ENCODE measurements at places on chromosomes 6 and 20.

- DNase-seq: no peak
Measured at GRCh38 chr6:41451039-41451438, 95.1 kb upstream of the FOXP4 start.

- DNase-seq: no peak
Measured at GRCh38 chr6:84551797-84552196, 212.6 kb downstream of the TBX18 start.

GRCh38 chr6:157710604-157711003 lies 112.4 kb upstream of the SNX9 start:
- no peak for DNase-seq

DNA sequence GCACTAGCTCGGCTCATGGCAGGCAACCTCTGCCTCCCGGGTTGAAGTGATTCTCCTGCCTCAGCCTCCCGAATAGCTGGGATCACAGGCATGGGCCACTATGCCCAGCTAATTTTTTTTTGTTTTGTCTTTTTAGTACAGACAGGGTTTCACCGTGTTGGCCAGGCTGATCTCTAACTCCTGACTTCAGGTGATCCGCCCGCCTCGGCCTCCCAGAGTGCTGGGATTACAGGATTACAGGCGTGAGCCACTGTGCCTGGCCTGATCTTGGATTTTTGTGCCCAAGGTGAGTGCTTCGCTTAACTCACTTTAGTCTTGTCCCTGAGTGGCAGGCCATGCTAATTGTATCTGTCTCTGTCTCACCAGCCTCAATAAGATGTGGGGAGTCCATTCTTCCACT lies 78.6 kb downstream of the KCNB1 start:
- DNase-seq: no peak

GRCh38 chr6:12414096-12414675 lies 124.0 kb downstream of the EDN1 start:
- DNase-seq: no peak

DNA sequence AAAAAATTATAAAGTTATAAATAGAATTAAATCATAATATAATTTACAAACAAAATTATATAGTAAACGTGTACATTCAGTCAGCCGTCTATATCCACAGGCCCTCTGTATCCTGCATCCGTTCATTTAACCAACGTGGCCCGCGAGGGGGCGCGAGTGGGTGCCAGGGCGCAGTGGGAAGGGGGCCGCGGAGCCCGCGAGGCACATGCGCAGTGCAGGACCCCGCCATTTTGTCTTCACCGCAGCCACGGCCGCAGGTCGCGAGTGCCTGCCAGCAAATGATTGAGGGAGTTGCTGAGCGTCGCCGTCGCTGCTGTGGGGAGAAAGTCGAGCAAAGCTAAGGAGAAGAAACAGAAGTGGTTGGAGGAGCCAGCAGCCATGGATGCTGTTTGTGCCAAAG lies 53.4 kb upstream of the ECI2 start:
- no peak for DNase-seq

GRCh38 chr6:100565439-100566104 lies 100.9 kb upstream of the SIM1 start:
- DNase-seq: no peak

- DNase-seq: no peak
Measured at GRCh38 chr6:33206864-33207551, 1.3 kb upstream of the RING1 start.

DNA sequence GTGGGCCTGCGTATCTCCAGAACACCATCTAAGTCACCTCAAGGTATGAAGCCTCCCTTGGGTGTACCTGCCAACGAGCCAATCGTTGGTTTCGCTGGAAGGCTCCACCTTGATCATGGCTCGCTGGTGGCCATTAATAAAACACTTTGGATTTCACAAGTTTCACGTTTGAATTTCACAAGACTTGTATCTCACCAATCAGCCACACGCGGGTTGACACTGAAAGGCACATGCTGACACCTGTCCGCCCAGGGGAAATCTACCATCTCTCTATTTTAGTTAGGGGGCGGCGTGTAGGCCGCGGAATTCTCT lies 586 bp upstream of the HMGA1 start:
- DNase-seq: no peak

- no peak for DNase-seq
Measured at GRCh38 chr6:19602434-19603013, 234.6 kb upstream of the ID4 start.

GRCh38 chr20:18428490-18429173 lies 38.2 kb downstream of the DZANK1 start:
- DNase-seq: no peak

DNA sequence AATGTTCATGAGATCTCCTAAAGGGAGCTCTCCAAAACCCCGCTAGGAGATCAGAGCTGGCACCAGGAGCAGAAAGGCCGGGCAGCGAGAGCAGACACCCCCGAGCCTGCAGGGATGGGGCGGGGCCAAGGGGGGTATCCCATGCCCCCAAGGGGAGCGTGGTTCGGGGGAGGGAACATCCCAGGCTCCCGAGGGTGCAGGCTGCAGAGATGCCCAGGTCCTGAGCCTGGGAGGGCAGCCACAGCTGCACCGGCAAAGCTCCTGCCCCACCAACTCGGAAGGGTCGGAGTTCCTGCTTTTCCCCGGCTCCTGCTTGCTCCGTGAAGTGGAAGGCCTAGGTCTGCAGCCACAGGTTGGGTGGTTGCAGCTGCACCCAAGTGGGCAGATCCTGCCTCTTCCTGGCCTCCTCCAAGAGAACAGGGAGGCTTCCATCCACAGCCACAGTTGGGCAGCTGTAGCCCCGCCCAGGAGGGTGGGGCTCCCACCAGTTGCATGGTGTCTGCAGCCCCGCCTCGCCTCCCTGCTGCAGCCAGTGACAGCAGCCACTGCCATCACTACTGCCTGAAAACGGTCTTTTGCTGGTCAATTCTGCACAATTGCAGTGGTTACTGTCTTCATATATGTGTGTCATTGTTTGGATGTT lies 13.4 kb upstream of the GMNN start:
- no peak for DNase-seq

- no peak for DNase-seq
Measured at GRCh38 chr6:72784581-72784980, 162.7 kb downstream of the KCNQ5 start.

- no peak for DNase-seq
Measured at GRCh38 chr20:20734475-20734948, 22.1 kb upstream of the RALGAPA2 start.

DNA sequence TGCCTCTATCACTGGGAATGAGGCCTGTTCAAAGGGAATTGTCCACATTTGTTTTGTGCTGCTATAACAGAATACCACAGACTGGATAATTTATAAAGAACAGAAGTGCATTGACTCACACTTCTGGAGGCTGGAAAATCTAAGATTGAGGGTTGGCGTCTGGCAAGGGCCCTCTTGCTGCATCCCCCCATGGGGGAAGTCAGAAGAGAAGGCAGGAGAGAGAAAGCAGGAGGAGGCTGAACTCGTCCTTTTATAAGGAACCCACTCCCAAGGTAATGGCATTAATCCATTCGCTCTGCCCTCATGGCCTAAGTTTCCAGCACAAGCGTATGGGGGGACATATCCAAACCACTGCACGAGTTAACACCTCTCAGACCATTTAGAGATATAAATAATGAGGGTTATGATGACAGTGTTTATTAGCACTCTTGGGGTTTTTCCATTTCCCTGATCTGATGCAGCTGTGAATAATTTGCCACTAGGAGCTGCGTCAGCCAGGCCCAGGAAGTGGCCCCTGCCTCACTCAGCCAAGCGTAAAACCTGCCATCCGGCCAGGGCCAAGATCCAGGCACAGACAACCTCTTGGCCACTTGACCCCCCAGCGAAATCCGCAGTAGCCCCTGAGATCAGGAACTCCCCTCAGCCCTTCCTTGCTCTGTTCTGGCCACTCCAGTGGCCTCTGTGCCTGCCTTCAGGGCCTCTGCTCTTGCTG lies 14.2 kb upstream of the SLCO4A1 start:
- no peak for DNase-seq

DNA sequence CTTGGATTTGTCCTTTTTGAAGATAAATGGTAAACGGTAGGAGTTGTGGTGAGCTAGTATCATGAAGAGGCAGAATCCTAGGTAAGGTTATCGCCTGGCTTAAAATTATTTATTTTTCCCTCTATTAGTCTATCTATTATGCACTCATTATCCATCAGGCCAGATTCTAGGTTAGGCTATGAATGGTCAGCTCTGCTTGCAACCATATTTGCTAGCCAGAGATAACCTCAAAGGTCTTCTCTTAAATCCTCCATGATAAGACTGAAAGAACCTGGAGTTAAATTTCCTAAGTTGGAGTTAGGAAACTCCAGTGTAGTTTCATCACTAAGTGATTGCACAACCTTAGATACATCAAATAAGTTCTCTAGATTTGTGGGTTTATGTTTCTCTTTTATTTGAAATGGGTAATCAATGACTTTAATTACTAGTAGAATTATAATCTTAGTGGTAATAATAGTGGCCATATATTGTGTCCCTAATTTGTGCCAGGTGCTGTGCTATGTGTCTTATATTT lies 302.1 kb upstream of the RUNX2 start:
- no peak for DNase-seq

Data from esophagus squamous epithelium (tissue), 5 donors.